ENCODE measurements at places on chromosomes 3 and 15.

DNA sequence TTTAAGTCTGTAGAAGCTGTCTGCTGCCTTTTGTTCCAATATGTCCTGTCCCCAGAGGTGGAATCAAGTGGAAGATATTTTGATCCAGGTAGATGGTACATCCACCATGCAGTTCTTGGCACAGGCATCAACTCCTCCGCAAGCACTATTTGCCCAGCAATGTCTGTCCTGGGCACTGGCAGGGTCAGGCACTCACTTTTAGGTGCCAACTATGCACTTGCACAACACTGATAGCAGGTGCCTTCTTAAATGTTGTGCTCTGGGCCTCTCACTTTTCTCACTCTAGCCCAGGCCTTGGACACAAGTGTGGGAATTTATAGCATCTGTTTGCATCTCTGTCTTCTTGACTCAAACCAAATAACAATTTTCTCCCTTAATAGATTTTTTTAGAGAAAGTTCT is 140.5 kb upstream of the UBE2E2 start:
- no peak for DNase-seq

DNA sequence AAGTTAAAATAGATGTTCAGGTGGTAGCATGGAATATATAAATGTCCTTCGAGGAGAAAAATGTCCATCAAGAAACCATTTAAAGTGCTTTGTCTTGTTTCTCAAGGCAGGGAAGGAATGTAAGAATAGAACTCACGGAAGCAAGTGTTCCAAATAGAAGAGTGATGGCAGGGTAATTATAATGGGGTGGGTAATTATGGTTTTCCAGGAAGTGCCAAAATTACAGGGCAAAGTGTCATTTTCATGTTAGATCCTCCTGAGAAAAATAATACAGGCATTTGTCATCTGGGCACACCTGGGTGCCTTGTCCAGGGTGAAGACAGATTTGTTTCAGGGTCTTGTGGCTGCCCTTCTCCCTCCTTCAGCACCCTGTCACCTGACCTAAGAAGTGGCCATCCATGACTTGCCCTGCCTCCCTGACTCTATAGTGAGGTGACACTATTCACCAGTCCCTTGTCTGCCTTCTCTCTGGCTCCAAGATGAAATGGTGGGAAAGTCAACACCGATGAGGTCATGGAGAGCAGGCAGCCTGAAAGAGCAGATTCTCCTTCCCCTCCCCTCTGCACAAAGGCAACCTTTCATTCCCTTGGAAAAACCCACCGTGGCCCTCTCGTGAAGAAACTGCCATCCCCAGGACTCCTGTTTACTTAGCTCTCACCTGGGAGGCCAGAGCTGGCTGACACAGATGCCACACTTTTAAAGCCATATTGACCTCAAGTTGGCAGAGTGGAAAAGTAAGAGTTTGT is 45.1 kb upstream of the AMOTL2 start:
- DNase-seq: no peak

DNA sequence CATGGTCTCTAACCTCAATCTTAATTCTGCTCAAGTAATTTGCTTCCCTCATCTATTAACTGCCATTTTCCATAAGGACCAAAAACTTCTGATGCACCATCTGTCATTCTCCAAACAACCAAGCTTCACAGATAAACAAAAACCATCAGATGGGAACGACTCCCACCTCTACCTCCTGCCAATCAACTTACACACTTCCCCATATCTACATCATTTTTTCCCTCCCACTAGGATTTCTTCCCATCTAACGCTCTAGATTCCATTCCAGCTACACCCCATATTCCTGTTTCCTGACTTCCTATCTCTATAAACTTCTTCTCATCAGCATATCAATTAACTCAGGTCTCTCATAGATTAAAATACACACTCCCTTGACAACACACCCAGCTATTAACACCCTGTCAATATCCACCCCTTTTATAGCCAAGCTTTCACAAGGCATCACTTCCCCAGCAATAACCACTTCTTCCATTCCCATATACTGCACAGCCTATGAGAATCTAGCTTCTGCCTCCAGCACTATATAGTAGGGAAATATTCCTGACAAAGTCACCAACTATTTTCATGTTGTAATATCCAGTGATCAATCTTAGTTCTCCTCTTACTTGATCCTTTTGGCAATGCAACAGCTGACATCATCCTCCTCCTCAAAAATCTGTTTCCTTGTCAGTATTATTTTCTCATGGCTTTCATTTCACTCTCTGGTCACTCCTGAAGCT is 39.2 kb downstream of the SNX4 start:
- DNase-seq: peak; percentile 37

- DNase-seq: peak; percentile 15
Measured at GRCh38 chr15:35289024-35289617, 204.0 kb upstream of the NANOGP8 start.

GRCh38 chr3:121863801-121864200 is 28.8 kb downstream of the EAF2 start:
- peak; percentile 64 for DNase-seq

GRCh38 chr15:22933641-22934061 is 46.5 kb downstream of the CYFIP1 start:
- no peak for DNase-seq
